Gastrocnemius medialis (tissue), 4 donors: ENCODE measurements at places on chromosomes 4 and X. TPM values are rescaled to one million over a fixed set of nuclear protein-coding genes. Genes with fewer than 3 reads are reported as not detected.

GRCh38 chrX:82127228-82128123 is 925.6 kb downstream of the SH3BGRL start:
- DNase-seq = no peak

DNA sequence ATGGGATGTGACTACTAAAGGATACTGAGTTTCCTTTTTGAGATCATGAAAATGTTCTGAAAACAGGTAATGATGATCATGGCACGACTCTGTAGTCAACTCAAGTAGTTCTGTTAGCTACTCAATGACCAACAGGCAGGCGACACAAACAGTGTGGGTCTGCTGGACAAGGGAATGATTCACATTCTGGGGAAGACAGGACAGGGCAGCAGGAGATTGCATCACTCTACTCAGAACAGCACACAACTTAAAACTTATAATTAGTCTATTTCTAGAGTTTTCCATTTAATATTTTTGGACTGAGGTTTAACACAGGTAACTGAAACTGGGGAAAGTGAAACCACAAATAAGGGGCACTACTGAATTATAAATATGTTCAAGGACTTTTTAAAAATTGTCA is 365.2 kb downstream of the PRDM5 start:
- no peak for DNase-seq

GRCh38 chr4:8113611-8114377 is 44.8 kb downstream of the ABLIM2 start:
- peak; percentile 79 for DNase-seq

DNA sequence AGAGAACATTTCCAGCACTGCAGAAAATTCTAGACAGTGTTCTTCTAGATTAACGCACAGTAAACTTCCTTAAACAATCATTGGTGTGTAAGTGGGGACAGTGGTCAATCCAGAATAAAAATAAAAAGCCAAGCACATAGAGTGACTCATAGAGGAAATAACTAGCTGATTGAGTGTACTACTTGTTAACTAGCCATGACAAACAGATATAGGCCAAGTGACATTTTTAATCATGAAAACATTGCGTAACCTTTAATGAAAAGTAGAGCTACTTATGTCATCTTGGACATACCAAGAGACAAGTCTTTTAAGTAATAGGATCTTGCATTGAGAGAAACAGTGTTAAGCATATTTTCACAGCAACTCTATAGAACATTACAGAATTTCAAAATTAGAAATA is 233.9 kb upstream of the MAB21L2 start:
- DNase-seq = no peak

DNA sequence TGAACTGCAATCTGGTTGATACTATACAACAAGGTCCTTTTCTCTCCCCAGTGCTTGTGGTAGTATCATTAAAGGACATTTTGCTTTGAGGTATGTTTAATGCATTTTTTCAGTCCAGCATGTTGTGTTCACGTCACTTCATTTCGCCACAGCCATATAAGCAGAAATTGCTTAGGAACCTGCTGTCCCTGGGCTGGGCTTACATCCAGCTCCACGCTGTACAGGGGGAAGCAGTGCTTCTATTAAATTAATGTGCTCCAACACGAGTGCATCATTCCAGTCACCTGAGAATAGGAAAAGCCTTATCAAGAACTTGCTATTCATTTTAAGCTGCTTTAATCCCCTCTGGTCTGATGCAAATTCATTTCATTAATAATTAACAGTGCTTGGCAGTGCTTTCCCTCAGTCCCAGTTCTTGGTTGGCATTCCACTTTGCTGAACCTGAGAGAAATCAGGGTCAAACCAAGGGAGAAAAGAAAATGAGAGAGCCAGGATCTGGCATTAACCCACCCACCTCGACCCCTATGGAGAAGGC is 47.4 kb upstream of the PTCHD1 start:
- no peak for DNase-seq

- DNase-seq = no peak
Observed at GRCh38 chr4:68129793-68130192, at the start of gene TMPRSS11F. TSS of gene TMPRSS11F (minus strand) at chr4:68129869. CDS start at chr4:68129820, 49 bp downstream.

- DNase-seq = no peak
Observed at GRCh38 chr4:24632011-24632410, 47.7 kb upstream of the DHX15 start.

DNA sequence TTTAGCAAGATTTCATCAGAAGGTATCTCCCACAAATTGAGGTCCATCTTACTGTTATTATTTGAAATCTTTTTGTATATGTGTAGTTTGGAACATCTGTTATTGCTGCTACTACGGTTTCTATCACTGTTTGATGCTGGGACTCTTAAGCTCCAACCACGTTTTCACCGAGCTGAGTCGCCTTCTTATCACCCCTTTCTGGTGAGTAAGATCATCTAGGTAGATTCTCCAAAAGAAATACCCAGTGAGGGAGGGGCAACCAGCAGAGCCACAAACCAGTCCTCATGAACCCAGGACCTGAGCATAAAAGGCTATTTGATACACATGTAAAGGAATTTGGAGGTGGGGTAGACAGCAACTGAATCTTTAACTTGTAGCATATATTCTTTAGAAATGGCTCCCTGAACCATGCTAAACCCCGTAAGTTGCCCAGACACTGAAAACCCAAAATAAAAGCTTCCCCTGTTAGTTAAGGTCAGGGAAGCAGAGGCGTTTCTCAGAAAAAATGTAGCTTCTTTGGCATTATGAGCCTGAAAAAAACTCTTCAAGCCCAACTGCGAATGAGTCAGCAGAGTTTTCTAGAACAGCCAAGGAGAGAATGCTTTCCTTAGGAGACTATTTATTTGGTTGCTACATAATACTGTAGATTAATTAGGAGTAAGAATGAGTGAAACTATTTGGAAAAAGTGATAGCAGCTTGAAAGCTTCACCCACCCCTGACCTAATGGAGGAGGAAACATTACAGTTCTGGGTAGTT is 53.8 kb upstream of the ATXN3L start:
- DNase-seq = no peak

DNA sequence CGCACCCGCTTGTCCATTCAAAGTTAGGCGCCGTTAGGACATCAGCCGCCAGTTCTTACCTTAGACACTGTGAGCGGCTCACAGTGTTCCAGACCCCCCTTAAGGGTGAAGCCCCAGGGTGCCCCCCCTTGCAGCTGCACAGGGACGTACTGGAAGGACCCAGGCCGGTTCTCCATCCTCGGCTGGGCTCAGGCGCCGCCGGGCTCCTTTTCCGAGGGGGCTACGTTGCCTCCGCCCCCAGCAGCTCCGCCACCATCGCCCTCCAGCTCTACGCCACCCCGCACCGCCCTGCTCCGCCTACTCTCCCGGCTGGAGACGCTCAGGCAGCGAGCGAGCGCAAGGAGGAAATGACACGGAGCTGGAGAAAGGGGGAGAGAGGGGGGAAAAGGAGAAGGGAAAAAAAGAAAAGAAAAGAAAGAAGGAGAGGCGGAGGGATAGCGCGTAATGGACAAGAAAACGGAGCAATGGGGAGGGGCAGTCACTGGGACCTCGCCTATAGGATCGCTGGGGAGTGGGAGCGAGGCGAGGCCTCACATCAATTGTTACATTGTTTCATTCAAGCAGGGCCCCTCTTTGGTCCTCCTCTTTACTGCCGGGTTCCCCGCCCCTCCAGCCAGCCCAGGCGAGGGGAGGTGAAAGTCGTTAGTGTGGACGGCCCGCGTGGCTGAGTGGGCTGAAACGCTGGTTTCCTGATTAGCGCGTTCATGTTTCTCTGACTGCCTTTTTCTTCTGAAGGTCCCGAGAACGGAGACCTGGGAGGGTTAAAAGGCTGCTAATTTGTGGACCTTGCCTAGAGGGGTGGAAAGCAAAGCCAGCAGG is at the start of gene SHROOM4:
SHROOM4 (minus strand) TSS at position 352 of the 819 bp plus-strand sequence; CDS start at position 176, 176 bp downstream.
- no peak for DNase-seq

DNA sequence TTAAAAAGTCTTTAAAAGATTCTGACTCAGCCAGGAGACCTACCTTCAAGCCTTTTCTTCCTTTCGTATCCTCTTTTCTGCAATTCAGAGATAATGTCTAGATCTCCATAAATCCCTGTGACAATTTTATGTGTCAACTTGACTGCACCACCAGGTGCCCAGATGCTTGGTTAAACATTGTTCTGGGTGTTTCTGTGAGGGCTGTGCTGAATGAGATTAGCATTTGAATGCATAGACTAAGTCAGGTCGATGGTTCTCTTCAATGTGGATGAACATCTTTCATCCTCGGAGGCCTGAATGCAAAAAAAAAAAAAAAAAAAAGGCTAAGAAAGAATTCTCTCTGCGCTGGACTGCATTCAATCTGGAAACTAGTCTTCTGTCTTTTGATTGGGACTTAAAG is 1082.7 kb downstream of the NLGN4X start:
- DNase-seq = no peak

- DNase-seq = no peak
Observed at GRCh38 chrX:68694435-68695205, 47.2 kb downstream of the STARD8 start.

DNA sequence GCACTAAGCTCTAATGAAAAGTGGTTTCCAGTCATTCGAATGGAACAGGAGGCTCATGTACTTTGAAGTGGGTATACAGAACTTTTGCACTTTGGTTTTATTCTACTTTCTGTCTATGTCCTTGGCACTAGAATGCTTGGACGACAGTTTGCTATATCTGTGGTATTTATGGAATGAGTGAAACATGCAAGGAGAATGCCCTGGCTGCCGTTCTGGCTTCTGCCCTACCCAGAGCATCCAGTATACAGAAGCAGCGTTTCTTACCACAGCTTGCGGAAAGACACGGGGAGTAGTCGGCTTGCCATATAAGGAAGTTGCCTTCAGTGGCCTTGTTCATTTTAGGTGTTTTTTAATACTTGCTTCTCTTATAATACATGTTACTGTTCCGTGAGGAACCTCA is 98.0 kb downstream of the TBL1X start:
- DNase-seq = no peak

DNA sequence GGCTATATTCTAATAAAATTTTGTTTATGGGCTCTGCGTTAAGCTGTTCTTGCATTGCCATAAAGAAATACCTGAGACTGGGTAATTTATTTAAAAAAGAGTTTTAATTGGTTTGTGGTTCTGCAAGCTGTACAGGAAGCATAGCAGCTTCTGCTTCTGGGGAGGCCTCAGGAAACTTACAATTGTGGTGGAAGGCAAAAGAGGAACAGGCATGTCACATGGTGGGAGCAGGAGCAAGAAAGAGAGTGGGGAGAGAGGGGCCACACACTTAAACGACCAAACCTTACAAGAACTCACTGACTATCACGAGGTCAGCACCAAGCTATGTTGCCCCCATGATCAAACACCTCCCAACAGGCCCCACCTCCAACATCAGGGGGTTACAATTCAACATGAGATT is 74.0 kb downstream of the FHDC1 start:
- no peak for DNase-seq

The JCHAIN gene
- total RNA-seq = not detected

The TSPAN7 gene
- total RNA-seq = 194 TPM

The UGT2B7 gene
- total RNA-seq = not detected
